Activated naive CD4-positive, alpha-beta T cell (primary cell): ENCODE measurements at places on chromosomes 16 and 17.

DNA sequence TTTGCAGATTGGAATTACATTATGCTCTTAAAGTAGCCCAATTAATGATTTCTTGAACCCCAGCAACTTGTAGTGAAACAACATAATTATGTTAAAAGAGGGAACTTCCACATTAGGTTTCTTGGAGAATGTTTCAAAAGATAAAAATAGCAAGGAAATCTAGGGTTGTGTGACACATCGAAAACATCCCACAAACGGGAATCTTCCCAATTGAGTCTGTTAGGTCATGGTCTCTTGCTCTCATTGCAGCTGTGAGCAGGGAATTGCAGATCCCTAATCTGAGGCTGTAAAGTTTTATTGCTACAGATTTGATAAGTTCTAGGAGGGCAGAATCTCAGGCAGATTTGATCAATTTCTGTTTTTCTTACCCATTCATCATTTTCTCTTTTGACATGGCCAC lies 6.7 kb upstream of the LPO start:
- DNase-seq, result no peak

DNA sequence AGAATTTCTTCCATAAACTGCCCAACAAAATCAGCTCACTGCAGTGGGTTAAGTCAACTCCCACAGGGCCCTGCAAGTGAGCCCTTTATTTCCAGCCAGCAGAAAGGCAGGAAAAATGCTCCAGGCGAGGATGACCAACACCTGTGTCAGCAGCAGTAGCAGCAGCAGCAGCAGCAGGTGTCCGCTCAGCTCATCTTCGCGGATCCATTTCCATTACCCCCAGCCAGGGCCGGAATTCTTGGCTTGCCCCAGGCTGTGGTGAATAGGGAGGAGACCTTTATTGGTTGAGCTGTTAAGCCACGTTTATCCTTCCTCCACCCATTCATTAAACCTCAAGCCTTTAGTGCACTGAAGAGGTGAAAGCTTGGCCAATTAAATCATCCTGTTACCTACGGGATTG lies 46.2 kb downstream of the MARCHF10 start:
- DNase-seq, result no peak

DNA sequence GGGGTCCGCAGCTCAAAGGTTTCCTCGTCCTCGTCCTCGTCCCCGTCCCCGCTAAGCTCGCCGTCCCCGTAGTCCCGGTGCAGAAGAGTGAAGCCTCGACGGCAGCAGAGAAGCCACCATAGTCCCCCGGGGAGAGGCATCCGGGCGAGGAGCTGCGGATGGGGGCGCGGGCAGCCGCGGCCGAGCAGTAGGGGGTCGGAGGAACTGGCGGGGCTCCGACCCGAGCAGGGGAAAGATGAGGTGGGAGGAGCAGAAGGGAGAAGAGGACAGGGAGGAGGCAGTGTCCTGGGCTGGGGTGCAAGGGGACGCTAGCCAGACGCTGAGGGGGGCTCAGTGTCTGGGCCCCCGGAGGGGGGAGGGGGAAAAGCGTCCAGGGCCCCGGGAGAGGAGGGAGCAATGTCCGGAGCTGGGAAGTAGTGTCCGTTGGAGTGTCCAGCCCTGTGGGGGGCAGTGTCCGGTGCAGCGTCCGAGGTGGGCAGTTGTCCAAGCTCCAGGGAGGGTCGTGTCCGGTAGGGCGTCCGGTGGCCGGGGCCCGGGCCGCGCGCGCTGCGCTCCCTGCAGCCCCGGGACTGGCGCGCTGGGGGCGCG lies at the start of gene PLEKHH3:
Gene PLEKHH3, minus strand, starts transcription at position 571 of the 588 bp plus-strand sequence. Its CDS starts 431 bp downstream, at position 140.
- DNase-seq, result no peak

DNA sequence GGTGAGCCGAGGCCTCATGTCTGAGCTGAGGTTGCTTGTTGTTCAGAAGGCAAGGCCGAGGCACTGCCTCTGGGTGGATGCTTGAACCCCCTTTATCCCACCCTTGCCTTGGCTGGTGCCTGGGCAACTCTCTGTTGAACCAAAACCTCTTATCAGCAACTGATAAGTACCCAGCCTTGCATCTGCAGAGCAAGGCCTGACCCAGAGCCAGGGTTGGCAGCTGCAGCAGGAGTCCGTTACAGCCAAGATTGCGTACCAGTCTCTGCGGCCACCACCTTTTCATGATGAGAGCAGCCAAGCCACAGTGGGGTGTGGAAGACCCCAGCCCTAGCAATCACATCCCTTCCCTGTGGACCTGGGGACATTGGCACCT lies 118.3 kb downstream of the RAB11FIP4 start:
- no peak for DNase-seq

DNA sequence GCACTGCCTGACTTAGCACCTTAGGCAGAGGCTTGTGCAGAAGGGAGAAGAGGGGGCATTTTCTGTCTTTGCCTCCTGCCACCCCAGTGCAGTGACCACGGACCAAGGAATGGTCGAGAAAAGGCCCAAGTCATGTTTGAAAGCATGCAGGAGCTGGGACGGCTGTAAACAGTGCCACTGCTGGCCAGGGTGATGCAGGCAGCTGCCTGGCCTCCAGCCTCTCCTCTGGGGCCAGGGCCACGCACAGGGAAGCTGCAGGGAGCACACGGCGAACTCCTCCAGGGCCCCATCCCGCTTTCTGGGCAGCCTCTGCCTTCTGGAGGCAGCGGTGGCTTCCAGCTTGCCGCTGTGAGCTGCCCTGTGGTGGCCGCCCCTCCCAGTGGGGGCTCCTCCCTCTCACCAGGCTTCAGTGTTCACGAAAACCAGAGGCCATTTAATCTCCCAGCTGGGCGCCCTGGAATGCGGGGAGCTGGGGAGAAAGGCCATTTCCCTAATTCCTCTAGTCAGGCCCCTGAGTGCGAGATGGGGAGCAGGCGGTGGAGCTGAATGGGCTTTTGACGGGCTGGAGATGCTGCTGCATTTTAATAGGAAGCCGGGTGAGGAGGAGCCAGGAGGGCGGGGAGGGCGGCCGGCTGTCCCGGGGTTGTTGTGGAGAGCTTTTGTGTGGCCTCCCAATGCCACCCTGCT lies 28.7 kb upstream of the DNAI2 start:
- DNase-seq, result no peak

- no peak for DNase-seq
Observed at GRCh38 chr16:82630219-82630618, 3.5 kb downstream of the CDH13 start.

GRCh38 chr17:46190763-46191162 lies 2.5 kb downstream of the KANSL1 start:
- no peak for DNase-seq

- no peak for DNase-seq
Observed at GRCh38 chr17:51702963-51703360, 442.6 kb downstream of the UTP18 start.

DNA sequence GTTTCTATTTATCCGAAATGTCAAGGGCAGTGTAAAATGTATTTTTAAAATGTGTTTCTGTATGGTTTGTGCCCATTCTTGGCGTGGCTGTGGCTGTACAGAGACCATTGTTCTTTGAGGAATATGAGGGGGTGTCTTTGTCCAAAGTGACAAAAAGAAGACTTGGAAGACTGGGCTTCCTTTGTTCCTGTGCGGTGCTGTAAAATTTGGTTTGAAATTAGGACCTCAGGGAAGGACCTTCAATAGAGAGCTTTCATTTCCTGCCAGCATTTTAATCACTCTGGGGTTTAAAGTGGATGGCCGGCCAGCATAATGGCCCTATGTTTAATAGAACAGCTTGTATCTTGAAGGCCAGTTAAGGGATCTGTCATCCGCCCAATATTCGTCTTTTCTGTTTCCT lies 190.1 kb upstream of the TBX2 start:
- DNase-seq, result no peak

DNA sequence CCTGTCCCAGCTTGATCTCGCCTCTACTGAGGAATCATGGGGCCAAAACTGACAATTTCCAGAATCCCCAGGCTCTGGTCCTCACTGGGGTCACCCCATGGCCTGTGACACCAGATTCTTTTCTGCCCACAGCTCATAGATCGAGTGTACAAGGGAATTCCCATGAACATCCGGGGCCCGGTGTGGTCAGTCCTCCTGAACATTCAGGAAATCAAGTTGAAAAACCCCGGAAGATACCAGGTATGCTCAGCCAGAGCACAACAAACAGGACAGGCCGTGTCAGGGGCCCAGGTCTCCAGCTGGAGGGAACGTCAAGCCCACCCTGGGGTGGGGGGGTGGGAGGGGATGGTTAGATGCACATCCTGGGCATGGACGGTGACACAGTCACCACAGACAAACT lies 17.5 kb downstream of the USP6 start:
- no peak for DNase-seq

- no peak for DNase-seq
Observed at GRCh38 chr17:10033959-10034358, 128.9 kb upstream of the RCVRN start.

DNA sequence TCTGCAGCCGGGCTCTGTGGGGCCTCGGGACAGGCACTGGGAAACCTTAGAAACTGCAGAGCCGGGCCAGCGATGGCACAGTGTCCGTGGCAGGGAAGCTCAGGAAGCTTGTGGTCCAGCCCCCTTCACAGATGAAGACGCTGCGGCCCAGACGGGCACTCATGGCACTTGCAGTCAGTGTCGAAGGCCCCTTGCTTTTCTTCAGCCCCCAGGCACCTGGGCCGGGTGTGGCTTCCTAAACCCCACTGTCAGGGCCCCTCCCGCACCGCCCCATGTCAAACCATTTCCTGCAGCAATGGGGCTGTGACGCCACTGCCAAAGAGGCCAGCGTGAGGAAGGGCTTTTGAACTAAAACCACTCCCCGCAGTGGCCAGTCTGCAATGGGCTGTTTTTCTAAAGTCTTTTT lies 164.0 kb downstream of the LAT start:
- DNase-seq, result no peak

DNA sequence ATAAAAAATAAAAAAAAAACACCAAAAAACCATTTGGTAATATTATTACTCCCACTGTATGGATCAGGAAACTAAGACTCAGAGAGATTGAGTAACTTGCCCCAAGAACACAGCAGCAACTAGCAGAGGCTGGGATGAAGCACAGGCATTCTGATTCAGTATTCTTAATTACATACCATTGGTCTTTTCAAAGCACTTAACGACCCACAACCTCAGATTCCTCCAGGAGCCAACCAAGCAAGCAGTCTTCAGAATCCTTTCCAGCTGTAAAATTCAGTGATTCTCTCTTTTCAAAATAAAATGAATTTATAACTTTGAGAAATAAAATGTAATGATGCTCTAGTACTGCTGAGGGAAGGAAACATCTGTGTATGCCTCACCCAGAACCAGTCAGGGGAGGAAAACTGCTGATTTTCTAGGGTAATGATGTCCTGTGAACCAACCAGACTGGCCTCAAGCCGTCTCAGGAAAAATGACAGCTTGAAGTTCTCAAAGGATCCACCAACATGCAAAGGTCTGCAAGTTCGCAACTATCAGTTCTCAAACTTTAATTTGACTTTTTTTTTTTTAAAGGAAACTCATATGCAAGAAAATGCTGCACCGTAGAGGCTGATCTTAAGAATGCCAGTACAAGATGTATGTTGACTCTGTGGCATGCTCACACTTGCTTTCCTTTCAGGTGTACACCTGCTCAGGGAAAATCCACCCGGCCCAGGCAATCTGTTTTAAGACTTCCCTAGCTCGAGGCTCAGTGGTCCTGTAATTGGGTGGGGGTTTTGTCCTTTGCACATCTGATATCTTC lies 9.0 kb downstream of the CUEDC1 start:
- DNase-seq, result no peak

DNA sequence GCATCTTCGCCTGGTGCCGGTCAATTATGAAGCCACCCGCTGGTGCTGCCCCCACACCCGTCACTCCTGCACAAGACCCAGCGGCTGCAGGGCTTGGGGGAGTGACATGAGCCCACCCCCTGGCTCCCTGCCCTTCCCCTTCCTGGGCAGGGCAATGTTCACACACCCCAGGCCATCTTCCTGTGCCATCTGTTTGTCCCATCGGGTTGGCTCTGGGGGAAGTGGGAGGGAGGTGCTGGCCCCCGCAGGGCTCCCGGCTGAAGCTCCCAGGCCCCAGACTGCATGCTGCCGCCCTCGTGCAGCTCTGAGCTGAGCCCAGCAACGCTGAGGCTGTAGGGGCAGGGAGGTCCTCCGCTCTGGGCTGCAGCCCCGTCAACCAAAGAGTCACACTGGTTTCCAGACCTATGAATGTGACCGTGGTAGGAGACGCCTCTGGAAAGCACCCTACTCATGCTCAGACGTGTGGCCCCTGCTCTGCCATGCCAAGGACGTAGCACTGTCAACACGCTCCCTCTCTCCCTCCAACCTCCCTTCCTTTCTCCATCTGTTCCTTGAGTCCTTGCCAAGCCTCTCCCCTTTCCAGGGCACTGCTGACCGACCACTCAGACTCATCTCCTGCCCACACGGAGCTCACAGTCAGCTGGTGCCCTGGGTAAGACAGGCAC lies 140.4 kb downstream of the ENGASE start:
- no peak for DNase-seq

DNA sequence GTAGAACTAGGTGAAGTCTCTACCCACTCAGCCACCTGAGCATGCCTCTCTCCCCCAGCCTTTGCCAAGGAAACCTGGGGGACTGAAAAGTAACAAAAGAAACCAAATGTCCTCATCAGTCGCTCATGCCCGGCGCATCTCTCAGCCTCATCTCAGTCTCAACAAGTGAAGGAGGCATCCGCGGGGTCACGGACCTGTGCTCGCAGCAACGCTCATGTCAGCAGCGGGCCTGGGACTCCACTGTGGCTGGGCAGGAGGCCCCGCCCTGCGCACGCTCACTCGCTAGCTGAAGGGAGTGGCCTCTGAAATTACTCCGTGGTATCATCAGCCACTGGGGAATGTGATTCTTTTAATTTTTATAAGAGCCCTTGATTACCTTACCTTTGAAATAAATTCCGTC lies 31.3 kb downstream of the MAP1LC3B start:
- no peak for DNase-seq

GRCh38 chr17:1673041-1673785 lies 11.5 kb downstream of the PRPF8 start:
- no peak for DNase-seq

- DNase-seq, result no peak
Observed at GRCh38 chr17:4601326-4601725, 17.0 kb downstream of the SMTNL2 start.

- no peak for DNase-seq
Observed at GRCh38 chr17:82436601-82437324, 13.8 kb downstream of the CYBC1 start.

- DNase-seq, result no peak
Observed at GRCh38 chr17:81803728-81804558, at the start of gene GCGR. Gene GCGR, plus strand, starts transcription at chr17:81804150. Its CDS starts 4,869 bp downstream, at chr17:81809019.
